CD8-positive, alpha-beta memory T cell (primary cell): ENCODE measurements at places on chromosomes 7 and 10. TPM values are rescaled to one million over a fixed set of nuclear protein-coding genes. Genes with fewer than 3 reads are reported as not detected.

Gene NANOS1
- 0.07 TPM for polyA plus RNA-seq

Gene LIPM
- polyA plus RNA-seq, result not detected

Gene TSPAN14
- 220 TPM for polyA plus RNA-seq

Gene DAGLB
- polyA plus RNA-seq, result 9.7 TPM

Gene PNLIP
- polyA plus RNA-seq, result not detected

Gene DBF4
- 30.4 TPM for polyA plus RNA-seq

Gene ACBD7
- not detected for polyA plus RNA-seq

Gene C10orf143
- 24.6 TPM for polyA plus RNA-seq

Gene PLOD3
- polyA plus RNA-seq, result 23.1 TPM

Gene DDX50
- 36.9 TPM for polyA plus RNA-seq

Gene WNT8B
- not detected for polyA plus RNA-seq

Gene SKIDA1
- 0.20 TPM for polyA plus RNA-seq

Gene FOXI2
- not detected for polyA plus RNA-seq

Gene MGMT
- 31.7 TPM for polyA plus RNA-seq

Gene FAM25A
- not detected for polyA plus RNA-seq

Gene FBXL13
- 0.43 TPM for polyA plus RNA-seq

Gene BMPR1A
- 6.4 TPM for polyA plus RNA-seq

Gene HOXA4
- 0.20 TPM for polyA plus RNA-seq

Gene GIMAP8
- 30.1 TPM for polyA plus RNA-seq
